NCI-H187 treated with DMSO at 0.1 percent for 48 hours (cell line): ENCODE measurements at places on chromosomes 1 and 21.

- no peak for DNase-seq
Observed at GRCh38 chr1:15770313-15770962, 11.8 kb downstream of the FBLIM1 start.

DNA sequence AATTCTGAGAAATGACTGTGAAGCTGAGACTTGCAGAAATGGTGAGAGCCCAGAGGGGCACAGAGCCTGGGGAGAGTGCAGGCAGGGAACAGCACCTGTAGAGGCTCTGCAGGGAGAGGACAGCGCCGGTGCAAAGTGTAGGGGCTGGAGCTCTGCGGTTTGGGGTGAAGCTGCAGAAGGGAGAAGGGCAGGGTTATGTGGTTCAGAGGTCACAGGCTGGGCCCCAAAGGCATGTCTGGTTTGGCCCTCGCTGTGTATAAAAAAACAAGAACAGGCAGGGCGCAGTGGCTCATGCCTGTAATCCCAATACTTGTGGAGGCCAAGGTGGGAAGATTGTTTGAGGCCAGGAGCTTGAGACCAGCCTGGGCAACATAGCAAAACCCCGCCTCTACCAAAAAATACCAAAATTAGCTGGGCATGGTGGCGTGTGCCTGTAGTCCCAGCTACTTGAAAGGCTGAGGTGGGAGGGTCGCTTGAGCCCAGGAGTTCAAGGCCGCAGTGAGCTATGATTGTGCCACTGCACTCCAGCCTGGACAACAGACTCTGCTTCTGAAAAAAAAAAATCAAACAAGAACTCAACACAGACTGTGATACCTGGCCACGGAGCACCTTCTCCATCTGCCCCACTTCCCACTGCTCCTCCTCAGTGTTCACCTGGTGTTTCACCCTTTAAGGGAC, 29.1 kb downstream of the SERINC2 start:
- DNase-seq = no peak

DNA sequence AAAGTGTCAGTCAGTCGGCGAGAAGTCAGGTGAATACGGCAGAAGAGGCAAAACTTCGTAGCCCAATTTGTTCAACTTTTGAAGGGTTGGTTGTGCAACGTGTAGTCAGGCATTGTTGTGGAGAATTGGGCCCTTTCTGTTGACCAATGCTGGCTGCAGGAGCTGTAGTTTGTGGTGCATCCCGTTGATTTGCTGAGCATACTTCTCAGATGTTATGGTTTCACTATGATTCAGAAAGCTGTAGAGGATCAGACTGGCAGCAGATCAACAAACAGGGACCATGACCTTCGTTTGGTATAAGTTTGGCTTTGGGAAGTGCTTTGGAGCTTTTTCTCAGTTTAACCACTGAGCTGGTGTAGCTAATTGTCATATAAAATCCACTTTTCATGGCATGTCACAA, 190.2 kb upstream of the ADAMTS5 start:
- no peak for DNase-seq

DNA sequence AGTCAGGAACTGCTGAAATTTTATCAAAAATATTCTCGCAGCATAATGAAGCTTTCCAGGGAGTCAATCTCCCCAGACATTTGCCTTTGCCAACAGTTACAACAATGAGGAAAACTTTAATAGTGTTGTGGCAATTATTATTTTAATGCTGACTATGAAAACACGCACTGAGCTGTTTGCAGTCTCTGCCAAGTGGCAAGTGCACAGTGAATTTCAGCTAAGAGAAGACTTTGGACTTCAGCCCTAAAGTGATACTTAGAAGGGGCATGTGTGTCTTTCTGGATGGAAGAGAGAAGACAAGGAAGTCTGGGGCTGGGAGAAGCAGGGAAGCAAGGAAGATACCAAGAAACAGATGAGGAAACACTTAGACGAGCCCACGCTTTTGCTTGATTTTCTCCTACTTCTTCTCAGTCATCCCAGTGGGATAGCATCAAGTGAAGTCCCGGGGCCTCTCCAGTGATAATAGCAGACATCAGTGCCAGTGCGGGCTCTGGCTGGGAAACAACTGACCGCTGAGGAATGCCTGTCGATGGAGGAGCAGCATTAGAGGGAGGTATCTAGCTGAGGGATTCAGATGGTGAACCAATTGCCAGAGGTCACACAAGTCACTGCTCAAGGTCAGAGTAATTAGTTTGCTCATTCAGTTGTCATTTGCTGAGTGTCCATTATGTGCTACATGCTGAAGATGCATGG, 196.3 kb downstream of the TTLL7 start:
- no peak for DNase-seq

GRCh38 chr1:221809091-221810029, 67.5 kb upstream of the DUSP10 start:
- DNase-seq = no peak

- DNase-seq = no peak
Observed at GRCh38 chr1:116918714-116919357, 9.1 kb downstream of the PTGFRN start.
